Activated CD8-positive, alpha-beta memory T cell treated with anti-CD3 and anti-CD28 coated beads for 1 hour (primary cell): ENCODE measurements at places on chromosomes 16 and 17.

GRCh38 chr16:81848306-81848853 is 69.3 kb downstream of the PLCG2 start:
- DNase-seq = no peak

- DNase-seq = no peak
Measured at GRCh38 chr17:64411999-64412771, 21.5 kb upstream of the PECAM1 start.

- no peak for DNase-seq
Measured at GRCh38 chr17:6028294-6028693, 41.9 kb upstream of the WSCD1 start.

GRCh38 chr17:73267648-73268537 is 6.2 kb upstream of the CPSF4L start:
- no peak for DNase-seq

DNA sequence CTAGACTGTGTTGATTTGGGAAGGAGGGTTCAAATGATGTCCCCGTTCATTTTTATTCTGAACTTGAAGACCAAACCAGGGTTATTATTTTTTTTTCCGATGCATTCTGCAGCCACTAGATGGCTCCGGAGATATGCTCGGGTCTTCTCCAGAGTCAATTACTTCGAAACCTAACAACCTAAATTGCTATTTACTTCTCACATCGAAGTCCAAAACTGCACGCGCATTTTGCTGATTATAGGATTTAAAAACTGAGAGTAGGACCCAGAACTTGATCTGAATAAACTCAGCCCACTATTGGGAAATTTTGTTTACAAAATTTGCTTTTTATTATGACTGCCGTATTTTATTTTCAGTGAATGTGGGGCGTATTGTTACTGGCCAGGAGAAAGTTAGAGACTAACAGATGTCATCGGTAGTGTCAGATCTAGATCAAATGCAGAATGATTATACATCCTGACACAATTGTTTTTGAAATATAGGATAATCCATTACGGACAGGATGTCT is 263.8 kb downstream of the HS3ST3A1 start:
- no peak for DNase-seq

DNA sequence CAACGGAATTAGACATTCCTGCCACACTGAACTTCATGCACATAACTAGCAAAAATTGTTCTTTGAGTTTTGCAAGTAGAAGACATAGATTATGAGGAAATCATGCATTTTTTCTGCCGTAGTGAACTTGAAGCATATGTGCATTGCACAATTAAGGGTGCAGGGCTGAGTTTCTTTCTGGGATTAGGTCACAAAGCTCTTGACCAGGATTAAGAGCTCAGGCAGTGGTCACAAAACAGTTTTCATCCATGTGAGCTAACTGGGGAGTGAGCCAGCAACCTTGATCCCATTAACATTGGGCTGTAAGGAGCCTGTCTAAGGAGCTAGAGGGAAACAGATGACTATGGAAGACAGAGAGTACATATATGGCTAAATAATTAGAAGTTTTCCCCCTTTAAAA is 143.7 kb downstream of the PMP22 start:
- DNase-seq = no peak

DNA sequence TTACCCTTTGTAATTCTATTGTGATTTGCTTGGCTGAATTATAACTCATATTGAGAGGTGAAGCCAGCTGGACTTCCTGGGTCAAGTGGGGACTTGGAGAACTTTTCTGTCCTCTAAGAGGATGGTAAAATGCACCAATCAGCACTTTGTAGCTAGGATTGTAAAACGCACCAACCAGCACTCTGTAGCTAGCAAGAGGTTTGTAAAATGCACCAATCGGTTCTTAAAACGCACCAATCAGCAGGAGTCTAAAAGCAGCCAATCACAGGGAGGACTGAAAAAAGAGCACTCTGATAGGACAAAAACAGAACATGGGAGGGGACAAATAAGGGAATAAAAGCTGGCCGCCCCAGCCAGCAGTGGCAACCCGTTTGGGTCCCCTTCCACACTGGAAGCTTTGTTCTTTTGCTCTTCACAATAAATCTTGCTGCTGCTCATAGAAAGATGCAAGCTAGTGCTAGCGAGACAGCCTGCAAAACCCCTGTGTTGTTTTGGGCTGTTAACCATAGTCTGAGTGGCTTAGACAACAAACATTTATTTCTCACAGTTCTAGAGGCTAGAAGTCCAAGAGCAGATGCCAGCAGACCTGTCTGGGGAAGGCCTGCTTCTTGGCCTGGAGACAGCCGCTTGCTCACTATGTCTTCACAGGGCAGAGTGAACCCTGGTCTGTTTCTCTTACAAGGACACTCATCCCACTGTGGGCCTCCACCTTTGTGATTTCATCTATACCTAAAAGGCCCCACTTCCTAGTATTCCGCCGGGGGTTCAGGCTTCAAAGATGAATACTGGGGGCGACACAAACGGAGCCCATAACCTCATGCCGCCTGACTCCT is 39.0 kb upstream of the CRISPLD2 start:
- DNase-seq = no peak

DNA sequence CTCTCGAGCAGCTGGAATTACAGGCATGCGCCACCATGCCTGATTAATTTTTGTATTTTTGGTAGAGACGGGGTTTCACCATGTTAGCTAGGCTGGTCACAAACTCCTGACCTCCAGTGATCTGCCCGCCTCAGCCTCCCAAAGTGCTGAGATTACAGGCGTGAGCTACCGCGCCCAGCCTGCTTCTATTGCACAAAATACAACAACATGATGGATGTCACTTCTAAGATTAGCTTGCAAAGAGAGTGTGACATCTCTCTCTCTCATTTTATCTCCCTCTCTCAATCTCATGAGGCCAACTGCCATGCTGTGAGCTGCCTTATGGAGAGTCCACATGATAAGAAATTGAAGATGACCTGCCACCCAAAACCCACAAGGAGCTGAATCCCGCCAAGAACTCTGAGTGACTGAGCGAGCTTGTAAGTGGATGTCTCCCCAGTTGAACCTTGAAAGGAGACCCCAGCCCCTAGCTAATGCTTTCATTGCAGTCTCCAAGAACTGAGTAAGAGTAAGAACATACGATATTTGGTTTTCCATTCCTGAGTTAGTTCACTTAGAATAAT is 458.5 kb downstream of the RBFOX1 start:
- DNase-seq = no peak

DNA sequence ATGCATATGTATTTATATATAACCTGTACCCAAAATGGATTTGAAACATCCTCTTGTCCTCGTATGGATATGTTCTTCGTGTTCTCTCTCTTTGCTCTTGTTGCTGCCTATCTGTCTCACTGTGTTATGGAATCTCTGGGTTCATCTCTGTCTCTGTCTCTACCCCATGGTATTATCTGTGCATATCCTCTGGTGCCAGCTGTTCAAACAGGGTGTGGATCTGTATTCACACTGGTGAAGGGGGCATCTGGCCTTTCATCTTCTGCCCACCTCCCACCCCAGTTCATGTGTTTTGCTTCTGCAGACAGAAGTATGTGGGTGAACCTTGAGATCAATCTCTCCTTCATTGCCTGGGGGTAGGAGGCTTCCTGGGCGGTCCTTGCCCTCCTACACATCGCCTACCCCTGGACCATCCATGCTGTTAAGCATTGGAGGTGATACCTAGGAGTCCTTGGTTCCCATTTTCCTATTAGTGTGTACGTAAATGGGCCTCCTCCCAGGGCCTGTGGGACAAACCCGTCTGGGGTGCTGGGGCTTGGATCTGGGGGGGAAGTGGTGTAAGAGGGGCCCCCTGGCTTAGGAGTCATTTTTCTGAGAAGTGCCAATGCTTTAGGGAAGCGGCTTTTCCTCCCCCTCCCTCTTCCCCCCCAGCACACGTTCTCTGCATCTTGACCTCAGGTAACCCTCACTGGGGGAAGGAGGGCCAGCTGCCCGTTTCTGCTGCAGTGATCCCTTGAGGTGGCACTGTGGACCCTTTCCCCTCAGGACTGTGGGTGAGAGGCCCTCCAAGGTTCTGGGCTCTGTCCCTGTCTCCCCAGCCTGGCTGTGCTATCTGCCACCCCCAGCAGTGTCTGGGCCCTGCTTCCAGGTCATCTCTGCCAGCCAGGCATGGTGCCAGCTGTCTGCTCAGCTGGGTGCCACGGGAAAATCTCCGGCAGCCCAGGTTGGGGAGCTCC is 21.1 kb downstream of the RARA start:
- DNase-seq = no peak

- DNase-seq = no peak
Measured at GRCh38 chr16:55082591-55082976, 151.9 kb downstream of the IRX5 start.

DNA sequence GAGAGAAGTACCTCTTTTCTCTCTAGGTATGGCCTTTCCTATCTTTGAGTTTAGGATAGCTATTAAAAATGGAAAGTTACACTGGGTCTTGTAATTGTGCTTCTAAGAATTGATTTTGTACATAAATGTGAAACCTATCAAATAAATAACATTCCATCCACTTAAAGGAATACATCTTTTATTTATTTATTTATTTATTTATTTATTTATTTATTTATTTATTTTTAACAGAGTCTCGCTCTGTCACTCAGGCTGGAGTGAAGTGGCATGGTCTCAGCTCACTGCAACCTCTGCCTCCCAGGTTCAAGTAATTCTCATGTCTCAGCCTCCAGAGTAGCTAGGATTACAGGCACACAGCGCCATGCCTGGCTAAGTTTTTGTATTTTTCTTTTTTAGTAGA is 1114.0 kb upstream of the EEF2KMT start:
- DNase-seq = no peak

DNA sequence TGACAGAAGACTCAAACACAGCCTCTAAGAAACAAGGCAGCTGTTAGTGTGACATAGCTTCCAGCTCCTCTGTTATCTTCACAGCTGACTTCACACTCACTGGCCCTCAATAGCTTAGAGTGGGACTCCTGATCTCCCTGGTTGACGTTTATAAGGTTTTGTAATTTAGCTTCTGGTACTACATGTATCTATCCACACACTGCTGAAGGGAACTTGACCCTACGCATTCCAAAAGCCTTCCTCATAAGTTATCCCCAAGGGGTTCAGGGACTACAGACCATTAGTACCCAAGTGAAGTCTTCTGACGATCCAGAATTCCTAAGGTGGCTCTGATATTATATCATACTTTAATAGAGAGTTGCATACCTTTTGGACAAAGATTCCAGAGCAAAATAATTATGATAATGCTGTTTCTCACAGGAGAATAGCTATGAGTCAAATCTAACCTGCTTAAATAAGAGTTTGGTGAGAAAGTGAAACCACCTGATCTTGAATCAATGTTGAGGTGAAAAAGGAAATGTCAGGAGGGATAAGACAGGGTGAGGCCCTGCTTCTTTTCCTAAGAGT is 14.5 kb downstream of the ACACA start:
- no peak for DNase-seq

GRCh38 chr17:44409309-44410028 is 20.0 kb upstream of the ITGA2B start:
- no peak for DNase-seq

DNA sequence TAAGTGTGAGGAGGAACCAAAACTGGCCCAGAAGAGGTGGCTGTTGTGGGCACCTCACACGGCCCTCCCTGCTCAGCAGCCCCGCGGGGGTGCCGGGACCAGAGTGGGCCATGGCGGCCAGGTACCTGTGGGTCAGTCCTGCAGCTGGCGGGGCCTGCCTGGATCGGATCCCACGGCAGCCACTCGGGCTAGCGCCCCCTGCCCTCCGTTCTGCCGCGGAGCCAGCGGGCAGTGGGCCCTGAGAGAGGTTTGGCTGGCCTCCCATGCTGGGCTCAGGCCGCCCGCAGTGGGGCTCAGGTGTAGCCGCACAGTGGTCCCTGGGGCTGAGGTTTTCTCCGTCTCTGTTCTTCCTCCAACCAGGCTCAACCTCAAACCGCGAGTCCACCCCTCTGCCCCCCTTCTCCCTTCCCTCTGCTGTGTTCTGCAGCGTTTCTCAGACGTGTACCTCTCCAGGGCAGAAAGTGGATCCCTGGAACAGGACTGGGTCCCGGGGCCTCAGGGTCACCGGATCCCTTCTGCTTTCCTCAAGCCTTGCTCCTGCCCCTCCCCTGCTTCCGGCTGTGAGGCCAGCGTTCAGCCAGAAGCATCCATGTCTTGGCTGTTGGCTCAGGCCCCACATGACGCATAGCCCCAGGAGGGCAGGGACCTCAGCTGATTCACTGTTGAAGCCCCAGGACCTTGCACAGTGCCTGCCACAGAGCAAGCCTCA is 28.6 kb upstream of the ITGA3 start:
- no peak for DNase-seq

- DNase-seq = no peak
Measured at GRCh38 chr16:65392806-65393565, 271.1 kb upstream of the CDH11 start.

- DNase-seq = no peak
Measured at GRCh38 chr17:5508810-5509209, 22.4 kb downstream of the MIS12 start.

GRCh38 chr16:27107185-27107592 is 40.5 kb downstream of the C16orf82 start:
- DNase-seq = no peak

DNA sequence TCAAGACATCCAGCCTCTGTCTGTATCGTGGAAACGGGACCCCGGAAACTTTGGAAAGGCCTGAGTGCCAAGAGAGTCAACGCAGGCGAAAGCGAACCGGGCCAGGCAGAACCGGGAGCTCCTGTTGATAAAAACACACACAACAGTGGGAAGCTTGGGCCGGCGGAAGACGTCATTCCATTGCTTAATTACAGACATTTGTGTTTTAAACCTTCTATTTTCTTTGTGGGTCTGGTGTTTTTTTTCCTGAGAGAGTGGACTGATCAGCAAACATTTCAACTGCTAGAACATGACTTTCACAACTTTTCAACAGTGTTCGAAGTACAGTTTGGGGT is 878 bp upstream of the RNF157 start:
- DNase-seq = no peak

- DNase-seq = no peak
Measured at GRCh38 chr17:49875685-49876084, 27.8 kb upstream of the TAC4 start.

DNA sequence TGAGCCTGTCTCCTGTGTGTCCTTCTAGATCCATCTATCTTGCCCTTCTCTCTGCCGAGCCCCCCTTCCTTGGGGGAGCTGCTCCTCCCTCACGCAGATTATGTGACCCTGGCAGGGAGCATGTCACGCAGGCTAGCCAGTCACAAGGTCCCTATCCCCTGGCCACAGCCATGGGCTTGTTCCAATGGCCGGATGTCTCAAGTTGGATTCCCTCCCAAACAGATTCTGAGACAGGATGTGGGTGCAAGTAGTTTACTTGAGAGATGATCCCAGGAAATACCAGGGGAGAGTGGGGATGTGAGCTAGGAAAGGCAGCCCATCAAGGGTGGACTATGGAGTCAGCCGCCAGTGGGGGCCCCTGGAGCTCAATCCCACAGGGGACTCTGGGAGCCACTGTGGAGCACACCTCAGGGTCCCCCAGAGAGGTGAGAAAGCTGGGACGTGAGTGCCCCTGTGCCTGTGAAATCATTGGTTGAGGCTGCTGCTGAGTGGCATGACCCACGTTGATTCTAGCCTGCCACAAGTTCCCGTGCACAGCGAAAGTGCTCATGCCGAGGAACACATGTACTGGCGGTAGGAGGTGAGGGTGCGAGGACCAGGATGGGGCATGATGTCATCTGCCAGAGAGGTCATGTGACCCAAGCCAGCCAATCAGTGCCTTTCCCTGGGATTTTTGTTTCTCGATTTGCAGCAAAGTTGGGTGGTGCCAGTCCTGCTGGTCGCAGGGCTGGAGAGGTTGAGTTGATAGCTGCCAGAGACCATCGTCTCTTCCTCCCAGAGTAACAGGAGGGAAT is 6.4 kb upstream of the CRISPLD2 start:
- DNase-seq = no peak

GRCh38 chr17:58377093-58377601 is 25.1 kb upstream of the SUPT4H1 start:
- no peak for DNase-seq

- DNase-seq = no peak
Measured at GRCh38 chr16:80557037-80557436, 16.2 kb downstream of the DYNLRB2 start.
